ENCODE measurements at places on chromosomes 13 and 19.

DNA sequence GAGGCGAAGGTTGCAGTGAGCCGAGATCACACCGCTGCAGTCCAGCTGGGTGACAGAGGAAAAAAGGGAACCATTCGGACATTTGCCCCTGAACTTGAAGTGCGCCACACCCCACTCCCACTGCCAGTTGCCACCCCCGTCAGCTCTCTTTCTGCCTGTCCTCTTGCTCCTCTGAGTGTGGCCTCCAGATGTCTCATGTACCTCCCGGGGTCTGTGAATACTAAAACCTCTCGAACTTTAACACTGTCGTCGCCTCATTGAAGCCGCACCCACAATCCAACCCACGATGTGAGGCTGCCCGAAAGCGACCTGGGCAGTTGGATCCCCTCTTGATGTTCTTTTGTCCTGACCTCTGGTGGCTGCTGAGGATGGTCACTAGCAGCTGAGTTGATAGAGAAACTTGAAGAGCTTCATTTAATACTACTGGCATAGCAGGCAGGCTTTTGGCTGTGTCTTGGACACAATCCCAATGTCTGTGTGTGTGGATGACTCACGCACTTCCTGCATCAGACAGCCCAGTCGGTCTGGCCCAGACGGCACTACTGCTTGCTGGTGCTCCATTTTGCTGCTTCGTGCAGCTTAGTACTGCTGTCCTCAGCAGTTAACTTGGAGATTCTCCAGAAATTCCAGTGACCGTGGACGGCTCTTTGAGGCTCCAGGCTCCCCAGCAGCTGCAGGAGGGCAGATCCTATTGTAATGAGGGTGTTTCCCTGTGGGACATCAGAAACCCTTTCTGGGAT is 4.2 kb downstream of the FPR3 start:
- peak; percentile 82 for DNase-seq

- no peak for DNase-seq
Observed at GRCh38 chr13:70183041-70183440, 74.8 kb upstream of the KLHL1 start.

- no peak for DNase-seq
Observed at GRCh38 chr19:2627855-2628254, 74.6 kb downstream of the GNG7 start.

DNA sequence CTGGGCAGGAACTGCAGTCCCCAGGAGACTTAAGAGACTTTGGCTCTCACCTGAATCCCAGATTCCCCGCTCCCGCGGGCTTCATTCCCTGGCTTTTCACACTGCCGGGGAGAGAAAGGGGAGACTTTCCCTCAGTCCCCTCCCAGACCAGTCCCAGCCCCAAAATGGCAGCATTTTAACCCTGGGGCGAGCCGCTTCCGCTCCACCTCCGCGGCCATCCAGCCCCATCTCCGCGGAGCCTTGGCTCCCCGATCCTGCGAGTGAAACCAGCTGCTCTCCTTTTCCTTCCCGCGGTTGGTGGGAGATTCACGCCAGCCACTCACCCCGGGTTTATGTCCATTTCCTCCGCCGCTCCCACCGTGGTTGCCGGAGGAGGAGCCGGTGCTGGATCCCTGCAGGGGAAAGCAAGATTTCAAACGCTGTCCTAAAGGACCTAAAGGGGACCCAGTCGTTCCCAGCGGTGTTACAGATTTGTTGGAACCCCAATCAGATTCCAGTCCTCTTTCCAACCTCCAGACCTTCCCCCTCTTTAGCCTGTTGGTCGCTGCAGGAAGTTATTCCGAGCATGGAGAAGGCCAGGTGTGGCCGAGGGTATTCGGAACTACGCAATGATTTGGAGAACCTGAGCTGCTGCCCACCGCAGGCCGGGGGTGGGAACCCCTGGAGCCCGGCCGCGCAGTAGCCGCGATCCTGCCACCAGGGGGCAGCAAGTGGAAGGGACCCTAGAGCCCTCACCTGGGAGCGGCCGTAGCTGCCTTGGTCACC is 3.4 kb downstream of the DMKN start:
- DNase-seq: peak; percentile 92

GRCh38 chr19:2016041-2016807 is 710 bp upstream of the BTBD2 start:
- DNase-seq: peak; percentile 78

GRCh38 chr13:98977568-98978265 is at the start of gene DOCK9:
DOCK9 (minus strand) TSS chr13:98978064; CDS start chr13:98977909, 155 bp downstream.
- DNase-seq: peak; percentile 64

GRCh38 chr19:41735071-41735600 is 20.2 kb upstream of the CEACAM6 start:
- no peak for DNase-seq

DNA sequence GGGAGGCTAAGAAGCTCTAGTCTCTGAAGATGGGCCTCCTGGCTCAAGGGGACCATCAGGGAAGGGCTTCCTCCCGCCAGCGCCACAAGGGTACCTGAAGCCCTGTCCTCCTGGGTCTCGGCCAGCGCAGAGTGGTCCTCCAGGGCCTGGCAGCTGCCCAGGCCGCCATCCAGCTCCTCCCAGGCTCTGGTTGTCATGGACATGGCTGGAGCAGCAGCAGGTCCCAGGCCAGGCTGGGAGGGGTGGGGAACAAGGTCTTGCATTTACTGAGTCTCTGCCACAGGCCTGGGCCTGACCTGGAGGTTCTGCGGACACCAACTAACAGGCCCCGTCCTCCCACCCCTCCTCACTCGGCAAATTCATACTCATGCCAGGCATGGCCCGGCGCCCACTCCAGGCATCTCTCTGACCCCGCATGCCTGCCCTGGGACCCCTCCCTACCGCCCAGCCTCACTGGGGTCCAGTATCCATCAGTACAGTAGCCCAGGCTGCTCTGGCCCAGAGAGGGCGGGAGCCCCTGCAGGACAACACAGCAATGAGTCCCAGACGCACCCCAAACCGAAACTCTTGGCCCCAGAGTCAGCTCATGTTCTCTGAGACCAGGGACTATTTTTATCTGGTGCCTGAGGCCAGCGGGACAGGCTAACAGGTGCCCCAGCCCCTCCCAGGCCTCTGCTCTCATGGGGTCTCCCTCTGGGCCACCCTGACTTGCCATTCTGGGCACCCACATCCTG is 938 bp downstream of the JSRP1 start:
- DNase-seq: no peak

DNA sequence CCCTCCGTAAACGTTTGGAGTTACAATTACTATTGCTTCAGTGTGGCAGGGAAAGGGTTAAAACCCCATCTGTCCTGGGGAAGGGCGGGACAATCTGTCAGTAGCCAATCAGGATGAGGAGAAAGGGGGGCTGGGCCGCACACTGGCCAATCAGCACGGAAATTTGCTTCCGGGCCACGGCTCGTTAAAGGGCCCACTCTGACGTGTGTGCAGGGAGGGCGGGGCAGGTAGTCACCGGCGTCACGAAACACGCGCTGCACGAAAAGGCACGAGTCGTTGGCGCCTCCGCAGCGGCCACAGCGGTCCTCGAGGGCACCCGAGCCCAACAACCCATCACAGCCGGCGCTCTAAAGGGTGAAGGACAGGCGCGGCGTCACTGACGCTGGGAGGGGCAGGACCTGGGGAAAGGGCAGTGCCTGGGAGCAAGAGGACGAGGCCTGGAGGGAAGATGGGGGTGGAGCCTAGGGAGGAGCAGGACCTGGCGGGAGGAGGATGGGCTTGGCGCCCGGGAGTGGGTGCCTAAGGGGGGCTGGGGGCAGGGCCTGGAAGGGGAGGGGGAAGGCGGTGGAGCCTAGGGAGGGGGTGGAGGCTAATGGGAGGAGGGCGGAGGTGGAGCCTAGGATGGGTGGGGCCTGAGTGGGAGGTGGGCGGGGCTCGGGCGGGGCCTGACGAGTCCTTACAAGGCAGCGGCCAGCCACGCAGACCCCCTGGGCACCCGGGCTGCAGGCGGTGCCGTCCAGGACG is 4.9 kb downstream of the ADAMTSL5 start:
- peak; percentile 84 for DNase-seq

DNA sequence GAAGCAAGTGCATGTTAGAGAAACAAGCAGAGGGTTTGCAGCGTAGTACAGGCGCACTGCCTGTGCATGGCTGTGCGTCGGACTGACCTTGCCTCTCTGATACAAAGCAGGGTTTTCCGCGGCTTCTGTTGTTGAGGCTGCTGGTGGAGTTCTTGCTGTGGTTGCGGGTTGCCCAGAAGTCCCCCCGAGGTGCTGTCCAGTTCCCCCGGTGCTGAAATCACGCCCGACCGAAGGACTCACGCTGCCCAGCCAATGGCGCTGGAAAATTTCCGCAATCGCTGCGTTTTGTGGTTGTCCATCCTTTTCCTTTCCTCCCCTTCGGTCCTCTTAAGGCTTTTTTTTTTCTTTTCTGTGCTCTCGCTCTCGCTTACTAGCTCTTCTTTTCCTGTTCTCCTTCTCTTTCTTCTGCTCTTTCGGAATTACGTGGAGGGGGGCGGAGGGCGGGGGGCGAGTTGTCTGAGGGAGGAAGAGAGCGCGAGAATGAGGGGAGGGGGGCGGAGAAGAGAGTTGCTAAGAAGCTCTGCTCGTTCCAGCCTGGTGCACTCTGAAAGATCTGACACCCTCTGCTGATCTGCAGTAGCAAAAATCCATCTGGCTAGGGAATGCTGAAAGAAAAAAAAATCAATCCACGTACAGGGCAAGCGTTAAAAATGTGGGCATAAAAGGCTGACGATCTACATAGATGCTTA is at the start of gene SLITRK1:
Gene SLITRK1 (minus strand): TSS at position 558 of the 689 bp plus-strand sequence. CDS start 967 bp downstream, outside the sequence.
- peak; percentile 39 for DNase-seq

DNA sequence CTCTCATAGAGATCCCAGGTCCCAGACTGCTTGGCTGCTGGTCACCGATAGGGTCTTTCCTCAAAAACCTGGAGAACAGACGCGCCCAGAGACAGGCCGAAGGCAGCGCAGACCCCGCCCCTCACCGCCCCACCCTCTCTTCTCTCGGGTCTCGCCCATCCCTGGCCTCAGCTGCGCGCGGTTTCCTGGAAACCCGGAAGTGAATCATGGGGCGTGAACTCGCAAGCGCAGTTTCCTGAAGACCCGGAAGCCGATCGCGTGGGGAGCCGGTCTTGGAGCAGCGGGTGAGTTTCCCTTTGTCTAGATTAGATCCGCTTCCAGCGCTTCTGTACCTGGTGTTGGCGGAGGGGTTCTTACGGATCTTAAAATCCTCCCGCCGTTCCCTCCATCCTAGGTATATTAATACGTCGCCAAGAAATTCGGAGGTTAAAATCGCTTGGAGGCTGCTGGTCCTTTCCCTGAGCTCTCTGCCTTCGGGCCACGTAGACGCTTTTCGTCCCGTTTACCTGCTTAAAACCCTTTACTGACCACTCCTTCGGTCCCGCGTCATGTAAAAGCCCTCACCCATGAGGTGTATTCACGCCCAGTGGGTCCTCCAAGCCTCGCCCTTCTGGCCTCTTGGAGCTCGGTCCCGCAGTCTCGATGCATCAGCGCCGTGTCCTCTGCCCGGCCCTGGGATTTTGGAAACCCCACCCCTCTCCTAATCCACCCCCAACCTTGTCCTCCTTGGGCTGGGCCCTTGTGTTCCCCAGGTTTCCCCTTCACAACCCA is at the start of gene ZNF578:
Gene ZNF578 (plus strand): TSS at position 230 of the 771 bp plus-strand sequence. CDS start 48,293 bp downstream, outside the sequence.
- peak; percentile 28 for DNase-seq

DNA sequence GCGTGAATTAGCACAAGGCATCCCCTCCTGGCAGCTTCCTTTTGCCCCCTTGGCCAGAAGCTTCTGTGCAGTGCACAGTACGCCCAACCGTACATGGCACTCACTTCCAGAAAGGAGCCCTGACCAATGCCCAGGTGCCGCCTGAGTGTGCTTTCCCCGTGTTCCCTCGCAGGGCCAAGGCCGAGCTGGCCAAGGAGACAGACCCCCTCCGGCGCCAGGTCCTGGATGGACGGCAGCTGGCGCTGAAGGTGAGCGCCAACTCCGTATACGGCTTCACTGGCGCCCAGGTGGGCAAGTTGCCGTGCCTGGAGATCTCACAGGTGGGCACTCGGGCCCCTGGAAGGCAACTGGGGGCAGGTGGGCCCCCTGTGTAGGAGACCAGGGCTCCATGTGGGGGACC is 9.4 kb upstream of the SPIB start:
- DNase-seq: no peak

- DNase-seq: no peak
Observed at GRCh38 chr13:76948149-76948548, at the start of gene ACOD1. ACOD1 (plus strand) TSS chr13:76948511; CDS start chr13:76948559, 48 bp downstream.

DNA sequence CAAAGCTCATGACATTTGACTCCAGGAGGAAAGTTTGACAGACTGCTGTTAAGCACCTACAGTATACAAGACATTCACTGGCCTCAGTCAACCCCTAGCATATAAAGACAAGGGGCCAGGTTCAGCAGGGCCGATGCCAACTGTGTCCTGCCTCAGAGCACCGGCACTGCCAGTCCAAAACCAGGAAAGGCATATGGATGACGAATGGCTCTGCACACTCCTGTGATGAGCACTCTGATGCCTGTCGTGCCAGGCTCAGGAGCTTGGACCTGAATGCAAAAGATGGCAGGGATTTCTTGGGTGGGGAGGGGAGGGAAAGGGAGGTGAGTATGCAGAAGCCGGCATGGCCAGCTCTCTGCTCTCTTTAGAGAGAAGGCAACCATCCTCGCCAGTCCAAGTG is 38.9 kb downstream of the COL4A1 start:
- no peak for DNase-seq

- DNase-seq: no peak
Observed at GRCh38 chr13:33740134-33740538, 77.8 kb upstream of the RFC3 start.

- DNase-seq: peak; percentile 85
Observed at GRCh38 chr19:3801412-3802096, 15.4 kb upstream of the MATK start.

DNA sequence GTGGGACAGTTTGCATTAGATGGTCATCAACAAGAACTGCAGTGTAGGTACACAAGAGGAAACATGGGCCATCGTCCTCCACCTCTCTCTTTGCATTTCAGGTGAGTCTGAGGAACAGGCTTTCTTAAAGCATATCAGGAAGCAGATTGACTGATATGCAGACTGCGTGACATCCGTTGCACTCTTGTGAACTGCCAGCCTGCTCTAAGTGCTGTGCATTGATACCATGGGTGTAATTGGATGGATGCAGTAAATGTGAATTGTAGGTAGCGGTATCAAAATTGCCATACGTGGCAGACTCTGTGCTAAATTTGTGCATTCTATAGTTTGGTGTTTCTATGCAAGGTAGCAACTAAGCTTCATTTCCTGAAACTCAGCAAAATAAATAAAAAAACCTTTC is 1008.3 kb downstream of the EFNB2 start:
- no peak for DNase-seq

- DNase-seq: no peak
Observed at GRCh38 chr19:12229990-12230389, 64.7 kb downstream of the ZNF44 start.

DNA sequence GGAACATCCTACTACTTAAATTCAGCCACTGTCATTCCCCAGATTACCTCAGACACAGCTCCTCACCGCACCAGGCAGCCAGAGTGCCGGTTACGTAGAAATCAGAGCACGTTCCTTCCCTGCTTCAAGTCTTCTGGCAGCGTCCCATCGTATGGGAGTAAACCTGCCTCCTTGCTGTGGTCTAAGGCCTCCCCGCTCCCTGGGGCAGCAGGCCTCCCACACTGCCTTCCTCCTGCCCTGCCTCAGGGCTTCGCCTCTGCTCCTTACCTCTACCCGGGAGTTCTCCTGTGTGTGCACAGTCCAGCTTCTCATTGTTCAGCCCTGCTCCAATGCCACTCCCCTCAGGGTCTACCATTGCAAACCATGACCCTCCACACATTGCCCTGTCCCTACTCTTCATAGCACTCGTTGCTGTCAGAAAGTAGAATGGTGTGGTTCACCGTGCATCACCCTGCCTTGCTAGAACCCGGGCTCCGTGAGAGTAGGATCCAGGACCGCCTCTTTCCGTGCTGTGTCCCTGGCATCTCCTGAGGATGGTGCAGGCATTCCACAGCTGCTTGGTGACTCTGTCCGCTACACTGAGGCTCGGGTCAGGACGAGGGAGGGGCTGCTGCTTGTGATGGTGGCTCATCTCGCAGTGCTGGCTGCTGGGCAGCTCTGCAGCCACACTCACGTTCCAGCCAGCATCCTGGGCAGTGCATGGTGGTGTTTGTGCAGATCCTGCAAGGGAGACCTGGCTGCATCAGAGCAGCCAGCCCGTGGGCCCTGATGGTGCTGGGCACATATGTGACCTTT is 6.9 kb downstream of the POP4 start:
- no peak for DNase-seq

Measured in upper lobe of left lung (tissue), 6 donors.